Type B pancreatic cell (in vitro differentiated cells): ENCODE measurements at places on chromosomes 12 and 14.

DNA sequence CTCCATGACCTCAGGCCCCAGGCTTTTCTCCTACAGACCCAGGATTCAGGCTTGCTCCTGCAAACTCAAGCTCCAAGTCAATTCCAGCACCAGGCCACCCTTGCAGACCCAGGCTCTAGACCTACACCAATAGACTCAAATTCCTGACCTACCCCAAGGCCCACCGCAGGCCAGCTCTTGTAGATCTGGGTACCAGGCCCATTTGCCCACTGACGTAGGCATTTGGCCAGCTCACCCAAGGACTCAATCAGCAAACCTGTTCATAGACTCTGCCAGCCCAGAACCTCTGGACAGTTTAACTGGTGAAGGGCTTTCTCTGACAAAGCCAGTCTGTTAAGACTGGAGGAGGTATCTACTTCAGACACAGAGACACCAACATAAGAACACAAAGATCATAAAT lies 52.3 kb downstream of the SPTSSA start:
- DNase-seq: no peak

DNA sequence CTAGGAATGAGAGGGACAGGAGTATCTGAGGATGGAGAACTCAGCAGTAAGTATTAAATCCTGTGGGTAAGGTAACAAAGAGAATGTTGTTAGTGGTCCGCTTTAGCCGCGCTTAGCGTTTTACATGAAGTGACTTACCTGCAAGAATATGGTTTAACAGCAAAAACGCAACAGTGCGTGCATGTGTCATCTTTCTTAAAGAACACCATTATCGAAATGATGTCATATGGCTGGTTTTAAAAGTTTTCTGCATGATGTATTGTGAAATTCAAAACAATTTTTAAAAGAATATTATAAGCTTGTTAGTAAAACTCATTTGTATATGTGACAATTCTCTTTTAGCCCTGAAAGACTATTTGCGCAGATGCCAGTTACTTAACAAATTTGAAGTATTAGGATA lies 1.7 kb downstream of the LEMD3 start:
- DNase-seq: no peak

DNA sequence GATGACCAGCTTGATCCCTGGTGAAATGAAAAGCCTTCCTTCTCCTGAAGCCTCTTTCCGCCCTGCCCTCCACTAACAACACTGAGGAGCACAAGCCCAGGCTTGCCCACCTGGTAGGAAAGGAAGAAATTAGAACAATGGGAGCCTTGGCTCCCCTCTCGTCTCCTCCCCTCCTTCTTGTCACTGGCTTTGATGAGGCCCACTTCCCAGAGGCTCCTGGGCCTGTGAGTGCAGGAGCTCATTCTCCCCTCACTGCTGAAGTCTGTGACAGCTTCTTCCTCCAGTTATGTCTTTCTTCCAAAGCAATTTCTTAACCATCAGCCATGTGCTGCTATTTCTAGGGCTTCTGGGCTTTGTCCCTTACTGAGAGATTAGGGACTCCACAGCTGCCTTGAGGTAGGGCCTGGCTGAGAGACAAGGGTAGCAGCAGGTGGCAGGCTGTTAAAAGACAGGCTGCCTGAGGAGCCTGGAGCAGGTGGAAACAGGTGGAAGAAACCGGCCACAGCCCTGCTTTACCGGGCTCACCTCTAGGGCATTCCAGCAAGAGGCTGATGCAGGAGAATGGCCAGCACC lies 53.6 kb upstream of the SRSF5 start:
- no peak for DNase-seq

- DNase-seq: no peak
These were observed 5.3 kb downstream of the FGF6 start for GRCh38 chr12:4440187-4440941.

GRCh38 chr12:113457185-113457584 lies 14.5 kb downstream of the LHX5 start:
- DNase-seq: no peak

DNA sequence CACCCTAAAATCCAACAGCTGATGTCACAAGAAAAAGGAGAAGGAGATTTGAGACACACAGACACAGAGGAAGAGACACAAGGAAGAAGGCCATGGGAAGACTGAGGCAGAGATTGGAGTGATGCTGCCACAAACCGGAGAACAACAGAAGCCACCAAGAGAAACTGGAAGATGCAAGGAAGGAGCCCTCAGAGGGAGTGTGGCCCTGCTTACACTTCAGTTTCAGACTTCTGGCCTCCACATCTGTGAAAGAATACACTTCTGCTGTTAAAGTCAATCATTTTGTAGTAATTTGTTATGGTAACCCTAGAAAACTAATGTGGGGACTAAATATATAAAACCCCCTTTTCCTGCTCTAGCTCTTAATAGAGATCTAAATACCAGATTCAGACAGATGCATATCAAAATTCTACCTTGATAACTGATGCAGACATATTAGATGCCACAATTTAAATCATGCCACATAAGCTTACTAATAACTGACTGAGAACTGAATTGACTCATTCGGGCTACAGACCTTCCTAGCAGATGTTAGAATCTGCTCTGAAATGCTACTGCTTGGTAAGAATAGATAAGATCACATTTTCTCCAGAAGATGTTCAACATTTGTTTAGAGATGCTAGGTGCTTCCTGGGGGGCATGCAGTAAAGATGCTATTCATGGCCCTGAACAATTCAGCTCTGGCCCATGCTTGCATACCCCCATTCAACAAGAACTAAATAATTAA lies 113.1 kb upstream of the CCND2 start:
- no peak for DNase-seq

DNA sequence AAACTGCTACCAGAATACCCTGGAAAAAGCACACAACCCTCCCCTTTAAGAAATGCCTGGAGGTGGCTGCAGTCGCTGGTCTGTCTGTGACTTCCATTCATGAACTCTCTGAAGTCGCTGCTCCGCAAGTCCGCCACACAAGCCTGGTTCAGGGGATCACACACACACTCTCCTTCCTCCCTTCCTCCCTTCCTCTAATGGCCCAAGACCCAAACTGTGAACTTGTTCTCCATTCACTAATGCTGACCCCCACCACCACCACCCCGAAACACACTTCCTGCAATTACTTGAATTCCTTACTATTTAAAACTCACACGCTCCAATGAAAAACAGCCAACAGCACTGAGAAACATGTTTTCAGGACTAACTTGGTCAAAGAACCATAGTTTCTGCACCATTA lies 1.0 kb upstream of the LMO3 start:
- DNase-seq: no peak

GRCh38 chr14:71595441-71595840 lies 336.8 kb upstream of the RGS6 start:
- no peak for DNase-seq

GRCh38 chr12:82721726-82722125 lies 35.0 kb downstream of the TMTC2 start:
- no peak for DNase-seq

DNA sequence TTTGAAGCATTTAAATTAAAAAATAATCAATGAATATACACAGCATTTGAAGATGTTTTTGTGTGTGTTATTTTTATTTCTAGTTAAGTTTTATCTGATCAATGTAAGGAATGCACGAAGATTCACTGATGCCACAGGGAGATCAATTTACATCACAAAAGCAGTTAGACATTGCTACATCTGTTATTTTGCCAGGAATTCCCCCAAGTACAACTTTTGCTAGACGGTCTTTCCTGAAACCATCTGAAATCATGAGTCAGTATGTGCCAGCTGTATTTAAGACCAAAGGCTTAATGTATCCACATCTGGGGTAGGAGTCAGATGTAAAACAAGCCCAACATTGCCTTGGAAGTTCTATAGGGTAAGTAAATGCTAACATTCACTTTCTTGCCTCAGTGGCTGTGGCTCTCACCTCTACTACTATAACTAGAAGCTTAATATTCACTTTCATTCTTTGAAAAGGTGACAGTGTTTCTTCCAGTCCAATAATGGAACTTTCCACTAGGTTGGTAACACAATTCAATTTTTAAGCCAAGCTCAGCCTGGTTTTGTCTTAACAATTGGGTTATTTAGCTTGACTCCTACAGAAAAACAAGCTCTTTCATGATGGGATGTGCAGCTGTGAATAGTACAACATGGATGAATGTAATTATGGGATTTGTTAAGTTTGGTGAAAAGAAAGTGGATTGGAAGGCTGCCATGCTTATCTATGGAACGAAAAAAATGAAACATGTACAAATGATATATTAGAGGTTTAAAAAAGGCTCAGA lies 385.4 kb upstream of the TMEM132C start:
- no peak for DNase-seq

- DNase-seq: no peak
These were observed 83.4 kb downstream of the CNTN1 start for GRCh38 chr12:40775661-40776060.

- DNase-seq: no peak
These were observed 62.0 kb downstream of the TMEM132C start for GRCh38 chr12:128328961-128329360.

DNA sequence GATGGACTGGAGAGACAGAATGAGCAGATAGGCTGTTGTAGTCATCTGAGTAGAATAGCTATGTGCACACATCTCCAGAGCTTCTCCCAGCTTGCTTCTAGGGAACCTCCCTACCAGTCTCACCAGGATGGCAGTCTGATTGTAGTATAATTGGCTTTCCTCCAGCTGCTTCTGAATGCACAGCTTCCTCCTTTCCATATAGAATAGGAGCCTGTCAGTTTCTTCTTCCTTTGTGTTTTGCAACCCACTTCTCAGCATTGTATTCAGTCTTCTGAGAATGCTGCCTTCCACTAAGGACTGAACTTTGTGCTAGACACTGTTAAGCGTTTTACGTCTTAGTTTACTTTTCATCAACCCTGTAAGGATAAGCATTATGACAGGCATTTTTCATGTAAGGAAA lies 2.2 kb upstream of the CSAD start:
- no peak for DNase-seq

GRCh38 chr14:102579696-102580549 lies 12.5 kb upstream of the RCOR1 start:
- no peak for DNase-seq

- DNase-seq: no peak
These were observed 95.9 kb upstream of the PPP2R5C start for GRCh38 chr14:101665478-101666078.

GRCh38 chr14:101219896-101220703 lies 316.6 kb upstream of the RTL1 start:
- peak; percentile 50 for DNase-seq

GRCh38 chr14:61132336-61132735 lies 148.8 kb downstream of the TMEM30B start:
- DNase-seq: no peak

DNA sequence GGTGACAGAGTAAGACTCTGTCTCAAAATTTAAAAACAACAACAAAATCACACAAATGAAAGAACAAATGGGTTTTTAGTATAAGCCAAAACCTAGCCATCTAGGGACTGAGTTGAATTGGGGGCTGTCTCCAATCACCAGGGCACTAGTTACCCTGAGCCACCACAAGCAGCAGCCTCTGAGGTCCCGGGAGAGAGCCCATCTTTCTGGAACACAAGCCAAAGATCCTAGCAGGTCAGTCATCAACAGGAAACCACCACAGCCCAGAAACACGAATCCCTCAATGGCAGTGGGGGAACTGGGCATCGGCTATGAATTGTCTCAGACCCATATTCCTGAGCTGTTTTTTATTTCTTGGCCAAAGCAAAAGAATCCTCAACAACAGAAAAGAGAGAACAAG lies 75.3 kb downstream of the KDM2B start:
- DNase-seq: no peak

DNA sequence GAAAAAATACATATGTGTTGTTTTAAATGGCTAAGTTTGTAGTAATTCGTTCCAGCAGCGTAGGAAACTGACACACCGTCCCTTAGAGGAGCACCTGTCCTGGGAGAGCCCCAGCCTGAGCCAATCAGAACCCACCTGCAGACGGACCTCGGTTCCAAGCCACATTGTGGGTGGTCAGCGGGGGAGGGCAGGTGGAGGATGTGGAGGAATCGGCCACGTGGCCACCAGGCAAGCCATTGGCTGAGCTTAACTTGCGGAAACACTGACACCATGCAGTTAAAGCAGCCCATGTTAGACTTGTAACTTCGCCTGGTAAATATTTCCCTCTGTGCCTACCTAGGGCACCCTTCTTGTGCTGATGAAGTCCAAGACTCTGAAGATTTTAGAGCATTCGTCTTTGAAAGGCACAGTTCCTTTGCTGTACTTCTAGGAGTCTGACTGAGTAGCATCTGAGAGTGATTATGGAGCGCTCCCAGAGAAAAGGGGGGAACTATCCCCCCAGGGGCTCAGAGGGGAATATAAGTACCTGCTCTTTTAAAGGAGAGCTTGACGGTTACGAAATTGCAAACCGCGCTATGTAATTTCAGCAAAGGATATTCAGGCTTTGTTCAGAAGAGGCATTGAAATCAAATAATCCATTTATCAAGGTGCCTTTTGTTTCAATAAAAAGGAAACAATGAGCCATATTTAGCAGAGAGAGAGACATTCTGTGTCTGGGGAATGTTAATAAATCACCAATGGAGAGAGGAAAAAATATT lies 135.7 kb downstream of the TMEM132C start:
- no peak for DNase-seq

DNA sequence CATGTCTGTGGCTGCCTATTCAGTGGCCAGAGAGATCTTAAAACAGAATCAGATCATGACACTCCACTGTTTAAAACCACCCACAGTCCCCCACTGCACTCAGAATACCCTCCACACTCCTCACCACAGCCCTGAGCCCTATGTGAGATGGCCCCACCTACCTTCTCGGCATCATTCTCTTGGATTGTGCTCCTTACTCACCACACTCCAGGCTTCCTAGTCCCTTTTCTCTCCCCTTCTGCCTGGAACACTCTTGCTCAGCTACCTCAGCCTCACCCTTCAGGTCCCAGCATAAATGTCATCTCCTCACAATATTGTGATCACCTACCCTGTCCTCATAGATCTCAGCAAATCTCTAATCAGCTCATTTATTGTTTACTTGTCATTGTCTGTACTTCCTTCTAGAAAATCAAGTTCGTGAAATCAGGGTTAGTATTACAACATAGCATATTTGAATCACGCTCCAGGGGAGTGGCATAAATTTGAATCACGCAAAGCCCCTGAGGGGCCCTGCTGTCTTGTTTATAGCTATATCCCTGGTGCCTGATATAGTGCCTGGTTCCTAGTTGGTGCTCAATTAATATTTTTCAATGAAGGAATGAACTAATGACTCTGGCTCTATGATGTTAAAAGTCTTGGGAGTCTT lies 42.8 kb downstream of the SLC35F4 start:
- no peak for DNase-seq

GRCh38 chr12:54304187-54304810 lies 3.5 kb upstream of the NFE2 start:
- DNase-seq: no peak

DNA sequence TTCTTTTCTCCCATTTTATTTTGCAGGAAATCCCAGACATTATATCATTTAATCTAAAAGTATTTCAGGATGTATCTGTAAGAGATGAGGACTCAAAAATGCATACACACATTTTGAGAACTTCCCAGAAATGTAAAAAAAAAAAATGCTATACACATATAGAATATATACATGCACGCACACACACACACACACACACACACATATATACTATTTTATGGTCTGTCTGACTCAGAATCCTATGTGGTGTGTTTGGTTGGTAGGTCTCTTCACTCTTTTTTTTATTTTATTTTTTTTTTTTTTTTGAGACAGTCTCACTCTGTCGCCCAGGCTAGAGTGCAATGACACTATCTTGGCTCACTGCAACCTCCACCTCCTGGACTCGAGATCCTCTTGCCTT lies 65.5 kb downstream of the FBXO34 start:
- DNase-seq: no peak

- no peak for DNase-seq
These were observed 33.0 kb downstream of the FRMD6 start for GRCh38 chr14:51684760-51685159.

GRCh38 chr12:3192221-3192620 lies 115.0 kb downstream of the TSPAN9 start:
- DNase-seq: no peak

GRCh38 chr12:102638777-102639176 lies 158.4 kb upstream of the IGF1 start:
- no peak for DNase-seq
